ENCODE measurements at places on chromosomes 6 and 20.

DNA sequence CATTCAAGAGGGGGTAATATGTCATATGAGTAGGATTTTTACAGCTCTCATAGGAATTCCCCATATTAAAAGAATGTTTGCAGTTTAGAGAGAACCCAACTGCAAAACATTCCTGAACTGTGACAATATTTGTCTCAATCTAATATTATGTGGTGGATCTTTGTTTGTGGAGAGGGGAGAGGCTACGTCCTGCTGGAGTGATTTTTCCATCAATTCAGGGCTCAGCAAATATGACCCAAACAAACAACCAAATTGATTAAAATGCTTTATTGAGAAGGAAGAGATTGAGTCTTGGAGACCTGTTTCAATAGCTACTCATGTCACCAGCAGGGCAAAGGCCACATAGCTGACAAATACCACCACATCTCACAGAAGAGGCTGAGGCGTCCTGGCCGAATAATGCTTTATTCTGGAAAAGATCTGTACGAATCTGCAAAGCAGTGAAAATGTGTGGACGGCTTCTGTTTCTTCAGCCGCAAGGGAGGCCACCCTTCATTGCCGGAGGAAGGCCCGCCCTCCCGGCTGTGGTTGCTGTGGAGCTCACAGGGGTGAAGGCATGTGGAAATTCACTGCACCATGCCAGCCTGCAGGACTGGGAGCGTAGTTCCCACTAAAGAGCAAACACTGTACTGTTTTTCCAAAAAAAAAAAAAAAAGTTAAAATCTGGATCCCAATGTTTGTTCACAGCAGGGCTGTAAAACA lies 89.7 kb upstream of the QKI start:
- DNase-seq, result peak; percentile 79

- no peak for DNase-seq
These were observed 3.5 kb downstream of the SERPINB9 start for GRCh38 chr6:2899596-2899995.

DNA sequence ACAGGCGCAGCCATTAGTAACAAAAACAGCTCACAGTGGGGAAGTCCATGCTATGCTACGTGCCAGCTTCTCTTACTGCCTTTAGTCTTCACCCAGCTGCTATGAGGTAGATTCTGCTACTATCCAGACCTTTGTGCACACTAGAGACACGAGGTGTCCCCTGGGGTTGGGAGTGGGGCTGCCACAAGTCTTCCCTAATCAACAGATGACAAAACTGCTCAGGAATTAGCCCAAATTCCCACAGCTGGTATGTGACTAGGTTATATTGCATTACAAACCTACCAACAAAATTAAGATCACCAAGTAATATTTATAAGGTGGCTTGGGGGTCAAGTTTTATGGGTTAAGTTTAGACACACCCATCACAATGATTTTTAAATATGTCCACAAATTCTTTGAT lies 63.3 kb downstream of the PSMB1 start:
- DNase-seq, result no peak

- no peak for DNase-seq
These were observed 952 bp upstream of the BRPF3 start for GRCh38 chr6:36195471-36196112.

DNA sequence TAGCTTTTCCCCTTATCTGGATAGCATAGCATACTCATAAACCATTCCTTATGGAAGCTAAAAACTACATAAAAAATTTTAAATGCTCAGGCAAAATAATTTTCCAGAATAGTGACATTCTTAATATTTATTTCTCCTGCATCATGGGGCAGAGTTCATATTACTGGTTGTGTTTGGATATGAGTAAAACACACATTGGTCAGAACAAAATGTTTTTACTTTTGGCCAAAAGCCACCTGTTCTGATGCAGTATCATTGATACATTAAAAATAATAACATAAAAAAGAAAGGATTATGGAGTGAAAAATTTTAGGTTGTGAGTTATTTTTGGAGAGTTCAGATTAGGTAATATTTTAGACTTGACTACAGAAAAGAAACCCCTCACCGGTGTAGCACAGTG lies 33.6 kb downstream of the TRAM2 start:
- no peak for DNase-seq

DNA sequence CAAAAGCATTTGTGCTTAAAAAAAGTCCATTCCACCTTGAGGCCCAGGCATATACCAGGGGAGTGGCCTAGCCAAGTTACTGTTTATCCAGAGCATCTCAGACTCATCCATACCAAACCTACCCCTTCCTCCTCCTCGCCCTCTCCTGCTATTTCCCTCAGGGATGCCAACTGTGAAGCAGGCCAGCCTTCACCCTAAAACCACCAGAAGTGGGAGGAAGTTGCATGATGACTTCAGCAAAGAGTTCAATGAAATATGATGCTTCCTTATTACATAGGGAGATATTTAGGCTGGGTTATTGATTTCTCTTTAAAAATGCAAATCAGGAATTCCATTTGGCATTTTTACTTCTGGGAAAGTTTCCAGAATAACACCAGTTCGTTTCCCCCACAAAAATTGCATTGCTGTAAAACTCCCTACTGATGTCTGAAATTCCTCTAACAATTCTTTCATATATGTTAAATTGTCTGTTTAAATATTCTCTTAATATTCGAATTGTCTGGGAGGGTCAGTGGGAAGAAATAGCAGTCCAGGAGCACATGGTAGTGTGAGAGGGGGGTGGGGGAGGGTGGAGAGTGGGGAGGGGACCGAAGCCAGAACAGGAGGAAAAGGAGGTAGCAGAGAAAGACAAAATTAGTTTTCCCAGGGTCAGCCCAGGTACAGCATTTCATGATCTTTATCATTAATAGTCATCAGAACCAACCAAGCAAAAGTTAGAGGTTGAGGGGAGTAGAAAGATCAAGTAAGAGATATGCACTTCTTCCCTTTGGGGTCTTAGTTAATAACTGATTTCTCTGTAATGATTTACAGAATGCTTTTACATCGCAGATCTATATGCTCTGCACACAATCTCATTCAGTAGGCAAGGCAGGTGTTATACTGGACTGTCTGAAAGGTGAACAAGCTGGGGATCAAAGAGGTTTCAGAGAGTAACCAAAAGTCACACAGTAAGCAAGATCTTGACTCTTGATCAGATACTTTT lies 1.7 kb upstream of the TCP11 start:
- peak; percentile 60 for DNase-seq

DNA sequence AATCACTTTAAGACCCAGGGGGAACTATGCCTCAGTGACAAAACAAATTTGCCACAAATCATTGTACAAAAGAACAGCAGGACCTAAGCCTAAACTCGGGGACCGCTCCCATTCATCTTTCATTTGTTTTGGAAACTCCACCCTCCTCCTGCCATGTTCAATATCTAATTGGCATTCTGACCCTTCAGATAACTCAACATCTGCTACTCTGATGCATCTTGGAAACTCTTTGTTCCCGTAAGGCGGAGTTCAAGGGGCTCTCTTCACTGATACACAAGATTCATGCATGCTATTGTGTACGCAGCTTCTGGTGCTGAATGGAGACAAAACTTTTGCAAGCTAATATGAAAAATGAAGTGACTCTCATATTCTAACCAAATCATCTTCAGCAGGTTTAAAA lies 187.6 kb downstream of the ZFP64 start:
- DNase-seq, result no peak
